ENCODE measurements at places on chromosomes 3 and 15.

DNA sequence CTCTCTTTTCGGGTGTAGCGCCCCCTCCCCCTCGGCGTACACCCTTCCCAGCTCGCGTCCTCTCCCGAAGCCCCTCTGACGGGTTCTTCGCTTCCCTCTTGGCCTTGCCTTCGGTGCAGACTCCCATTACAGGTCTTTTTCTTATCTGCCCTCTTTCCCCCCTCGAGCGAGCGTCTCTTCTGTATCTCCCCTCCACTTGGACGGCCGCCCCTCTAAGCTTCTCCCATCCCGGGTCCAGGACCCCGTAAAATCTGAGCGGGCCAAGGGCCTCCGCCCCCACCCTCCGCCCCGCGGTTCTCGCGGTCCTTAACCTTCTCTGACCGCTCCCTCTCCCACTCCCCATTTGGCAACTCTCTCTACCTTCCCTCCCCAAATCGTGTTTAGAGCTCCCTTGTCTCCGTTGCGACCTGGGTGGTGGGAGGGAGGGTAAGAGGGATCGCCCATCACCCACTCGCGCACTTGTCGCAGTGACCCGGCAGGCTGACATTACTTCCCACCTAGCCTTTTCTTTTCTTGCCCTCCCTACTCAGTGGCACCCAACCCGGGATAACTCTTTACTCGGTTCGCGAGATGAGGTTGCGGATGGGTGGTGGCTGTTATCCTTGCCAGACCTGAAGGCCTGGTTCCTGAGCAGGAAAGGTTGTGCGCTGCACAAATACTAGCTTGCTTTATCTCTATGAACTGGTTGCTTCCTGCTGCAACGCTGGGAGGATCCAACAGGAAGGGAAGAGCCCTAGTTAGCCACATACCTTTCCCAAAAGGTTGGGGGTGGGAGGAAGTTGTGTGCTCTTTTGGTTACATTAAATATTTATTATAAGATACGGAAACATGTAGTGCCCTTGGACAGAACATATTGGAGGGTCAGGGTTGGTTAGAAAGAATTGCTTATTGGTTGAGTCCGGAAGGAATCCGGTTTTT, 922 bp downstream of the RAB11A start:
- H3K4me3 ChIP-seq: peak overlapping the region; percentile 66
- H3K27me3 ChIP-seq: no peaks in the 10 kb centered on the region
- DNase-seq: peak; percentile 14
- no peaks in the 10 kb centered on the region for H3K36me3 ChIP-seq

GRCh38 chr15:31500766-31501449, 174.3 kb downstream of the KLF13 start:
- H3K27me3 ChIP-seq: no peaks in the 10 kb centered on the region
- no peaks in the 10 kb centered on the region for H3K36me3 ChIP-seq
- no peak for DNase-seq
- no peaks in the 10 kb centered on the region for H3K4me1 ChIP-seq

- no peaks in the 10 kb centered on the region for H3K4me1 ChIP-seq
- no peaks in the 10 kb centered on the region for H3K36me3 ChIP-seq
- no peak for DNase-seq
- H3K27ac ChIP-seq: no peak overlapping the region
- no peaks in the 10 kb centered on the region for H3K27me3 ChIP-seq
These were observed 54.5 kb downstream of the UACA start for GRCh38 chr15:70708839-70709238.

DNA sequence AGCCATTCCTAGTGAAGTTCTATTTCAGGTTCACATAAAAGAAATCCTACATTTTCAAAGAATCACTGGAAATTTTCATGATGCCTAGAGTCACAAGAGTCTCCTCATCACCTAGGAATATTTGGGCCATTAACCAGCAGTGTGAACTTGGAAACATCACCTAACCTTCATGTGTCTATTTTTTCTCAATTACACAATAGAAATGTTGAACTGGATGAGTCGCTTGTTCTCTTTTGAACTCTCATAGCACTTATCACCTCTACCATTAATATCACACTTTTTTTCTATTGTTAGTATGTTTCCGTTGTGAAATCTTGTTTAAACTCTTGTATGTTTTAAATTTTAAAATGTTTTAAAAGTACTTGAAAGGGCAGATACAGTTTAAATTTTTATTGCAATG, 371.3 kb downstream of the CADM2 start:
- no peaks in the 10 kb centered on the region for H3K36me3 ChIP-seq
- H3K4me3 ChIP-seq: no peak overlapping the region
- no peak overlapping the region for H3K27ac ChIP-seq

- no peak overlapping the region for H3K27ac ChIP-seq
- H3K36me3 ChIP-seq: peaks cover 96% of the 10 kb centered on the region
- no peaks in the 10 kb centered on the region for H3K27me3 ChIP-seq
- no peak for DNase-seq
These were observed 72.3 kb downstream of the BLM start for GRCh38 chr15:90789462-90789861.

- no peaks in the 10 kb centered on the region for H3K4me1 ChIP-seq
- H3K4me3 ChIP-seq: no peak overlapping the region
- no peak overlapping the region for H3K27ac ChIP-seq
These were observed 14.2 kb downstream of the IFT80 start for GRCh38 chr3:160384639-160385318.

DNA sequence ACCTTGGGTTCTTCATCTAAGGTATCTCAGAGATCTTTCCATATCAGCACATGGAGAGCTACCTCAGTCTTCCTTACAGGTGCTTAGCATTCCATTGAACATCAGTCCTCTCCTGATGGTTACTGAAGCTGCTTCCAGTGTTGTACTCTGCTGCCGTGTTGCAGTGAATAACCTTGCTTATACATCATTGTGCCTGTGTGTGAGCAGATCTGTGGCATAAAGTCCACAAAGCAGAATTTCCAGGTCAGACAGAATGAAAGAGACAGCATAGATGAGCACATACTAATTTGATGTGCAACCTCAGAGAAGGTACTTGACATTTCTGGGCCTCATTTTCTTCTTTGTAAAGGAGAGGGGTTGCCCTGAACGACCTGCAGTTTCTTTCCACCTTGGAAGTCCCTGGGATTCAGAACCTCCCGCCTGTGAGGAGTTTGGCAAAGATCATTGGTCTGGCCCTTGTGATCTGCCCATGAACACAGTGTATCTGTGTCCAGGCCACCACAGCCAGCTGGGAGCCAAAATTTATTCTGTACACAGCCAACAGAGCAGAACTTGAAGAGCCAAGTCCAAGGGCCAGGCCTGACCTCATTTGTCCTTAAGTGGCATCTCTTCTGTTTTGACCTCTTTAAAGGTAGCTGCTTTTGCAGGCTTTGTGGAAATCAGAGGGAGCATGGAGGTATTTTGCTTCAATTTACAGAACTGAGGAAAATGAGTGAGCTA, 57.2 kb upstream of the SLC7A14 start:
- no peak overlapping the region for H3K4me3 ChIP-seq
- H3K4me1 ChIP-seq: peaks cover 5% of the 10 kb centered on the region
- DNase-seq: no peak
- H3K36me3 ChIP-seq: no peaks in the 10 kb centered on the region
- H3K27me3 ChIP-seq: no peaks in the 10 kb centered on the region

DNA sequence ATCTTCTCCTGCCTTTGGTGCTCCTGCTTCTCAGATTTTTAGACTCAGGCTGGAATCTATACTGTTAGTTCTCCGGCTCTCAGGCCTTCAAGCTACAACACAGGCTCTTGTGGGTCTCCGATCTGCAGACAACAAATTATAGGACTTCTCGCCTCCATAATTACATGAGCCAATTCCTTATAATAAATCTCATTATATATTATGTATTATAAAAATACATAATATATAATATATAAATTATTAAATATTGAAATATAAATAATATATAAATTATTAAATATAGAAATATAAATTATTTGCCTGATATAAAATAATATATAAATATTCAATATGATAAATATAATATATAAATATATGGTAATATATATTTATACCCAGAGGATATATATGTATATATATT, 1214.0 kb downstream of the ROBO2 start:
- H3K4me1 ChIP-seq: no peaks in the 10 kb centered on the region
- no peaks in the 10 kb centered on the region for H3K27me3 ChIP-seq
- no peak overlapping the region for H3K27ac ChIP-seq
- no peaks in the 10 kb centered on the region for H3K36me3 ChIP-seq

DNA sequence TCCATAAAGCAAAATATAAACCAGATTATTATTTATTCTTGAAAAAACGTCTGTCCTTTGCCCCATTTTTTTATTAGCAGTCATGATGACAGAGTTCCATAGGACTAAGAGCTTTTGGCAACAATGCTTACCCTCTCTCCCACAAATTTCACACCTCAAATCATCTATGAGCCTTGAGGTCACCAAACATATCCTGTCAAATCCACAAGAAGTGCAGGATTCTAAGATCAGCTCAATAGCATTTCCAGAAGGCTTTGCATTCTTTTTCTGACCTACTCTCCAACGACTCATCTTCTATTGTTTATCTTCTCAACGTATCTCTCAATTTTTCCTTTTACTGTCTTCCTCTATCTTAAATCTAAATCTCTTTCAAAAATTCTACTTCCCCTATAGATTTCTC, 619.1 kb upstream of the BCHE start:
- no peaks in the 10 kb centered on the region for H3K36me3 ChIP-seq
- H3K27ac ChIP-seq: no peak overlapping the region
- no peaks in the 10 kb centered on the region for H3K4me1 ChIP-seq

DNA sequence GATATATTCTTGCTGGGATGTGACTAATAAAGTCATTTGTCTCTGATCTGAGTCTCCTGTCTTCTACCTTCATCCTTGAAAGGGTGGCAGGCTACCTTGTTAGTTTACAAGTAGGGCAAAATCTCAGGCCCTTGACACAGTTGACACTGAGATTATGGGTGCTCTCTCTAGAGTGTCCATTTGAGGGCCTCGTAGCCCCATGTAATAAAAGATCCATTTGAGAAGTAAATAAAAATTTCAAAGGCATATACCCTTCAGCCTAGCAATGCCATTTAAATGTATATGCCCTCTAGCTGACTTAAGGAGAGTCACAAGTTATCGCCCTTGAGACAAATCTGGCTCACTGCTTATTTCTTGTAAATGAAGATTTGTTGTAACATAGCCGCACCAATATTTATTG, 98.6 kb downstream of the TCF12 start:
- no peaks in the 10 kb centered on the region for H3K27me3 ChIP-seq
- no peak for DNase-seq
- H3K4me3 ChIP-seq: no peak overlapping the region

GRCh38 chr15:81948751-81949150, 97.1 kb downstream of the MEX3B start:
- no peaks in the 10 kb centered on the region for H3K36me3 ChIP-seq
- H3K27me3 ChIP-seq: no peaks in the 10 kb centered on the region

DNA sequence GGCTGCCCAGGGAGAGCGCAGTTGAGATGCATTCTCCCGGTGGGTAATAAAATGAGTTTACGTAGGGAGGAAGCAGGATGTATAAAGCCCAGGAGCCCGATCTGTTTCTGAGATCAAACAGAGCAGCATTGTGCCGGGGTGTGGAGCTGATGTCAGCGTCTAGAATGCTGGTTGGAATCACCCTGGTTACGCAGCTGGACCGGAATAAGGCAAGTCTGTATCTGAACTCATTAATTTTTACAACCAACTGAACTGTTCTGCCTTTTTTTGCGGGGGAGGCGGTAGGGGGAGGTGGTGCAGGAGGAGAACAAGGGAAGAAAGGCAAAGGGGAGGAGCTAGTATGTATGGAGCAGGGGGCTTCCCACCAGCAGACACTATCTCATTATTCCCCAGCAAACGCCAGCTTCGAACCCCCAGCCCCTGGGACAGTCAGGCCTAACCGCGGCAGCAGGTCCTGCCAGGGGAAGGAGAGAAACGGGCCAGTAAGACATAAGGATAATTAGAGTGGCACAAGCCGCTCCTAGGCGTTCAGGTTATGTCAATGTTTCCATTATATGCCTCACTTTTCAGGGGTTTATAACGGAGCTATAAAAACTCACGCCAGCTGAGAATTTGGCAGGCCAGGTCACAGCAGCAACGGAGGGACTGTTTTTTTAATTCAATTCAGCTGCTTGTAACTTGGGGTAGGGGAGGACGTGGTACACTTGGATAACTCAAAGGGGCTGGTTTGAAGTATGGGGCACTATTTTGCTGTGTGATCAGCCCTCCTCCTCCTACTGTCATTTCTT, 175.3 kb upstream of the HES1 start:
- no peaks in the 10 kb centered on the region for H3K36me3 ChIP-seq
- no peak overlapping the region for H3K4me3 ChIP-seq
- no peak overlapping the region for H3K27ac ChIP-seq
- no peaks in the 10 kb centered on the region for H3K27me3 ChIP-seq
- peaks cover 9% of the 10 kb centered on the region for H3K4me1 ChIP-seq

- H3K27me3 ChIP-seq: no peaks in the 10 kb centered on the region
- H3K4me1 ChIP-seq: no peaks in the 10 kb centered on the region
- DNase-seq: no peak
- peaks cover 4% of the 10 kb centered on the region for H3K36me3 ChIP-seq
- H3K27ac ChIP-seq: no peak overlapping the region
These were observed 264 bp upstream of the CMTM6 start for GRCh38 chr3:32502946-32503286.
